Aortic smooth muscle cell (primary cell): ENCODE measurements at places on chromosomes 5 and 9. TPM values are rescaled to one million over a fixed set of nuclear protein-coding genes. Genes with fewer than 3 reads are reported as not detected.

Gene PWWP2A
- total RNA-seq = 20.1 and 21.5 TPM in 2 replicates

Gene PRRC2B
- 30.5 and 42.6 TPM in 2 replicates for total RNA-seq

Gene RXRA
- total RNA-seq = 13.6 and 13.8 TPM in 2 replicates

Gene JAKMIP2
- total RNA-seq = 0.06 and 0.92 TPM in 2 replicates

Gene PLCXD3
- 0.53 and 1.9 TPM in 2 replicates for total RNA-seq

Gene UGT3A1
- total RNA-seq = not detected in 2 replicates

Gene AHRR
- 24.2 and 28.8 TPM in 2 replicates for total RNA-seq

Gene SCGB3A2
- not detected in 2 replicates for total RNA-seq

Gene TTC23L
- 0.13 and 0.31 TPM in 2 replicates for total RNA-seq

Gene PCA3
- 0.12 and 0.26 TPM in 2 replicates for total RNA-seq

Gene EXOSC2
- total RNA-seq = 20.0 and 30.6 TPM in 2 replicates

Gene GRM6
- total RNA-seq = not detected in 2 replicates

Gene TAS2R1
- not detected in 2 replicates for total RNA-seq

Gene ST8SIA4
- 0.19 and 0.26 TPM in 2 replicates for total RNA-seq

Gene CCDC152
- 3.0 and 3.8 TPM in 2 replicates for total RNA-seq

Gene GDNF
- not detected in 2 replicates for total RNA-seq
